Thoracic aorta (tissue), 2 donors: ENCODE measurements at places on chromosomes 11 and 22. TPM values are rescaled to one million over a fixed set of nuclear protein-coding genes. Genes with fewer than 3 reads are reported as not detected.

DNA sequence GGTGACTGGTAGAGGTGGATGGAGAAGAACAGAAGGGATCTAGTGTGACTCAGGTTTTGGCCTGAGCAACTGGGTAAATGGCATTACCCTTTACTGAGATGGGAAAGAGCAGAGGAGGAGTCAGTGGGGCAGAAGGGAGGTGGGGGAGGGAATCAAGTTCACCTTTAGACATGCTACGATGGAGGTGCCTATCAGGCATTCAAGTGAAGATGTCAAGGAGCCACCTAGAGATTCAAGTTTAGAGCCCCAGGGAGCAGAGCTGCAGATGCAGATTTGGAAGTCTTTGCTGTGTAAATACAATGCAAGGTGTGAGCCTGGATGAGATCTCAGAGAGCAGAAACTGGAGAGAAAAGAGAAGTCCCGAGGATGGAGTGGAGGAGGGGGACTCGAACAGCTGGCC lies 979 bp upstream of the MOGAT2 start:
- no peak for DNase-seq

DNA sequence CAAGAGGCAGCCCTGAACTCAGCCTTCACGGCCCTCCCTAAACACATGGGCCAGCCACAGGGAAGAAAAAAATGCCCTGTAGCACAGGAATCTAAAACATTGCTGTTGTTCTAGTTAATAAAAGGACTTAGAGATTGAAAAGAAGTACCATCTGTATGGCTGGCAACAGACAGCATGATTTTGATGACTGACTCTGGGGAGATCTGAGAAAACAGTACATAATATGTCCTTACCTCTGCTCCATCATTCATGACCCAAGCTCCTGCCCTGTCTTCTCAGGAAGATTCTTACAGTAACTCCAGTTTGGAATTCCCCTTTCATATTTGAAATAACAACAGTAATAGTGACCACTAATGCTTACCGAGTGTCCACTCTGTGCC lies 244.2 kb downstream of the ETS1 start:
- DNase-seq, result no peak

GRCh38 chr11:112656772-112657428 lies 304.3 kb upstream of the NCAM1 start:
- DNase-seq, result no peak

- no peak for DNase-seq
These were observed 154.1 kb downstream of the ENTHD1 start for GRCh38 chr22:39739338-39740027.

DNA sequence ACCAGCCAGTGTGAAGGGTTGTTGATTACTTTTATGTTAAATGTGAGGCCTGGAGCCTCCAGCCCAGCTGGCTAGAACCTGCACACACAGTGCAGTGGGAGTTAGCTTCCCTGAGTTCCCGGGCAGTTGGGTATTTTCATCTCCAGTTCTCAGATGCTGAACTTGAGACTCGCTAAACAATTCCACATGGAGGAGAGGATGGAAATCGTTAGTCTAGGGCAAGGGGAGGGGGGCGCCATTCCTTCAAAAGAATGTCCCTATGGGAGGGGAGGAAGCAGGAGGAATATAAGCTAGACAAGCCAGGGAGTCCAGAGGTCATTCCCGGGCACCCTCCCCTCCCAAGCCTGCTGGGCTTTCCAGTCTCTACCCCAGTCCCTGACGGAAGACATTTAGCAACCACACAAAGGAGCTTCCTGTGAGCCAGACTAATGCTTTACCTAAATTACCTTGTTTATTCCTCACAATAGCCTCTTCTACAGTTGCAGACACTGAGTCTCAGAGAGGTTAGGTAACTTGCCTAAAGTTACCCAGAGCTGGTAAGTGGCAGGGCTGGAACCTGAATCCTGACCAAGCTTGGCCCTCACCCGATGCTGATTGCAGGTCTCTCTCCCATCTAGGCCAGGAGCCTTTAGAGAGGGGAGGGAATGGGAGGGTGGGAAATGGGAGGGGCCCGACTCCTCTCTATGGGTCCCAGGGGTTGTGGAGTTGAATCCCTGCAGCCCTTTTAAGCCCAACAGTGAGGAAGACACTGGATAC lies 1.9 kb upstream of the TSKU start:
- DNase-seq, result no peak

GRCh38 chr11:6223854-6224253 lies 10.6 kb downstream of the FHIP1B start:
- no peak for DNase-seq

GRCh38 chr22:17742527-17742902 lies 31.8 kb downstream of the BID start:
- no peak for DNase-seq

- DNase-seq, result no peak
These were observed 36.3 kb upstream of the POLA2 start for GRCh38 chr11:65225279-65226102.

- no peak for DNase-seq
These were observed 34.6 kb upstream of the SHANK2 start for GRCh38 chr11:71286701-71287643.

MMP3 gene
- 4.2 TPM for total RNA-seq

MMP27 gene
- total RNA-seq, result not detected

SCARF2 gene
- total RNA-seq, result 108 TPM
